ENCODE measurements at places on chromosomes 6 and 20. TPM values are rescaled to one million over a fixed set of nuclear protein-coding genes. Genes with fewer than 3 reads are reported as not detected.

DNA sequence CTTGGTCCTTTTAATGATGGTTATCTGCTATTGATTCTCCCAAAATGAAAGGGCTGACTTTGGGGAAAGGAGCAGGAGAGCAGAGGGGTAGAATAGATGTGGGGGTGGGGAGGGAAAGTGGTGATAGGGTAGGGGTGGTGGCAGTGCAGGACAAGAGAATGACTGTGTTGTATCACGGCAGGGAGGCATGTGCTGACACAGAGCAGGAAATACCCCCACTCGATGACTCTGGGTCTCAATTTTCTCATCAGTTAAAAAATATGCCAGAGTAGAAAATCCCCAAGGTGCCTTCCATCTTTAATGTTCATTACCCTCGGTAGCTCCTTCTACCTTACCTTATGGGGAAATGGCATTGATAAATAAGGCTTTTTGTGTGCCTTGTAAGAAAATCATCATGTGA, 79.0 kb upstream of the ATXN1 start:
- no peak for DNase-seq

GRCh38 chr20:44143936-44144335, 43.1 kb downstream of the JPH2 start:
- DNase-seq, result no peak

Gene PRDM13
- total RNA-seq, result not detected

GRCh38 chr20:57508381-57508780, 16.6 kb downstream of the CTCFL start:
- DNase-seq, result no peak

Gene HEBP2
- total RNA-seq, result 103 TPM

GRCh38 chr6:33693186-33694105, 18.1 kb downstream of the UQCC2 start:
- peak; percentile 64 for DNase-seq

- DNase-seq, result no peak
Measured at GRCh38 chr20:12057778-12058177, 140.1 kb downstream of the BTBD3 start.

Gene KIF6
- total RNA-seq, result 0.16 TPM

Gene SLC26A8
- total RNA-seq, result not detected

GRCh38 chr6:4913705-4914419, 90.0 kb downstream of the RPP40 start:
- DNase-seq, result no peak

DNA sequence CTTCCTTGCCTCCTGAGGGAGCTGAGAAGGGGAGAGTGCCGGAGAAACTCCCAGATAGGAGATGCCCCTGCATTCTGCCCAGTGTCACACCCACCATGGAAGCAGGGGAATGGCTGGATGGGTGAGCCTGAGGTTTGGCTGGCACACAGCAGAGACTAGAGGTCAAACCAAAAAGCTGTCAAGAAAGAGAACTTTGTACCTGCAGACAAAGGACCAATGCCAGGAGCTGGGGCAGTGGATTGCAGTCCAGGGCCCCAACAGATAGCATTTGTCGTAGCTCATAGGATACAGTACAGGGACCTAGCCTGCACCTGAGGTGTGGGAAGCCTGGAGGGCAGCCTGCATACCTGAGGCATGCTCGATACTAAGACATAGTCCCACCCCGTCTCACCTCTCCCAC, 106.1 kb upstream of the GLP1R start:
- DNase-seq, result no peak

- DNase-seq, result no peak
Measured at GRCh38 chr20:19335916-19336315, 123.5 kb downstream of the SLC24A3 start.

- DNase-seq, result no peak
Measured at GRCh38 chr20:6169251-6169650, 46.4 kb upstream of the FERMT1 start.

DNA sequence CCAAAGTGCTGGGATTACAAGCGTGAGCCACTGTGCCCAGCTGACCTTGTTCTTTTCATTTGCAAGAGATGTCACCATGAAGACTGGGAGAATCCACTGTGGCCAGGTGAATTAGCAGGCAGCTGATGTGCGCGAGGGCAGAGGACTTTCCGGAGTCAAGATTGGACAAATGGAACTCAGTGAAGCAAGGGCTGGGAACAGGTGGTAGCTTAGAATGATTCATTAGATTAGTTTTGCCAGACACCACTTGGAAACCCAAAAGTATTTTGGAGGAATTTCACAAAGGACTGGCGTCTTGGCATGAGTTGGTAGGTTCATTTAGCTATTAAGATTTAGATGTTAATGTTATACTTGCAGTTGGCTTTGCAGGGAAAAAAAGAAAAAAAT, 4.7 kb upstream of the AKAP7 start:
- DNase-seq, result no peak

DNA sequence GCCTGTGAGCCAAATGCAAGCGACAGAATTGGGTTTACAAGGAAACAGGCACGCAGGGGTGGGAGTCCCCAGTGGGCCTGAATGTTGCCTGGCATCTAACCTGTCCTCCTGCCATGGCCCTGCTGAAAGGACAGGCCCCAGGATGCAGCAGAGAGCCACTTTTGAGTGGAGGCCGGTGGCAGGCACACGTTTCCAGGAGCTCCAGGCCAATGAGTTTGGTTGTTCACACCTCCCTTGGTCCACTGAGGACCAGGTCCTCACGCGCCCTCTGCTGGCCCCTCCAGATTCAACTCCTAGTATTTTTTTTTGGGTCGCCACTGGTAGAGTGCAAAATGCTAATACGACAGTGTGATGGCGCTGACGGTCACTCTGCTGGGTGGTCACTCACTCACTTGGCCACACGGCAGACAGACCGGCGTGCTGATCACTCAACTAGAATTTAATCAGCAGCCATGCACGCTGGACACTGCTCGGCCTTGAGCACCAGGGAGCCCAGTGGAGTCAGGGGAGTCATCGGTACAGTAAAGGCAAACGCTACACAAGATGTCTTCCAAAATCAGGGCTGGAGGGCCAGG, 81.7 kb upstream of the NFATC2 start:
- no peak for DNase-seq

DNA sequence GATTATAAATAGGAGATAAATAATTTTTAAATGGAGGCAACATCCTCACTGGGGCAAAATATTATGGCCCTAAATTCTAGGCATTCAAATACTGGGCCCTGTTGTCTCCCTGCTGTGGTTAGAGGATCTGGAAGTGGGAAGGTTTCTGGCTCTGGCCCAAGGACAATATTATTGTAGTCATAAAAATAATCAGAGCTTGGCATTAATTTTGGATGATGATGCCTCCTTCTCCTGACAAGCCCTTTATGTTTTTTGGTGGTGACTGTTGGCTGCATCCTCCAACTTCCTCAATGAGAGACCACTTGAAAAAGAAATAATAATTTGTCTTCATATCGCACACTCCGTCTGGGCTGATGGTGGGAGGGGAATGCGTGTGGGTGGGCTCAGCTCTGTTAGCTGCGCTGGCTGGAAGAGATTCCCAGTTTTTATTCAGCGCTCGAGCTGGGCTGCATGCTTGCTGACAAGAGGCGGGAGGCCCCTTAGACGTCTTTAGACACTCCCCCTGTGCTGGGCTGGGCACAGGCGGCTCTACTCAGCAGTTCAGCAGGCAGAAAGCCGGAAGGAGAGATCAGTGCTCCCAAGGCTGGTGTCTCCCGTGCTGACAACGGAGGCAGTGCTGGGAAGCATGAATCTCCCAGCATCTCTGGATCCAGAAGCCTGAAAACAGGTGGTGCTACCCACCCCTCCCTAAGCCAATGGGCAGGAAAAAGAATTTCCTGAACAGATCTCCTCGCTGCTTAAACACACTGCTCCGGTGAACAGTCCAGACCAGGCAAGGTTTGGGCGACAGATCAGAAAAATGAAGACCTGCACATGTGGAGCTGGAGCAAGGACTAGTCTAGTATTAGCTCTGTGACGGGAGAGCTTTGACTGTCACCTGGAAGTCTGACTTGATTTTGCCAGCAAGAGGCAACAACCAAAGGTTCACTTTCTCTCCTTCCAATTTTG, 97.7 kb downstream of the SYCP2 start:
- no peak for DNase-seq

Gene CALHM5
- total RNA-seq, result 2.9 TPM

Gene SGK1
- total RNA-seq, result 28.1 TPM

Gene MATN4
- not detected for total RNA-seq

Gene TFAP2A
- total RNA-seq, result 0.43 TPM

Gene SUMO4
- total RNA-seq, result not detected

Gene KIAA0408
- total RNA-seq, result 3.2 TPM

GRCh38 chr20:61429458-61430227, 177.6 kb downstream of the CDH4 start:
- no peak for DNase-seq

DNA sequence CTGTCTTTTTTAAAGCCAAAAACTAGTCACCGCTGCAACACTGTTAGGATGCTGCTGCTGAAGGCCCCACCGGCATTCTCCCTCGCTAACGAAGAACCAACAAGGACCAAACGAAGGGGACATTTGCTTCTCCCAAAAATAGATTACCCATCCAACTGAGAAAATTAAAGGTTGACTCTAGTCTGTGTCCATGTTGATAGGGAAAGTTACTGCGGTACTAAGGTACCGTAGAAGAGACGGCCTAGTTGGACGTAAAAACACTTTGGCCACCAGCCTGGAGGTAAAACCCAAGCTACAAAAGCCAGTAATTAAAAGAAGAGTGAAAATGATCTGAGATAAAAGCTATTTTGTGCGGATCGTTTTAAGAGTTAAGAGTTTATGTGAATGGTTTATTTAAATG, 11.8 kb upstream of the FOXF2 start:
- no peak for DNase-seq

DNA sequence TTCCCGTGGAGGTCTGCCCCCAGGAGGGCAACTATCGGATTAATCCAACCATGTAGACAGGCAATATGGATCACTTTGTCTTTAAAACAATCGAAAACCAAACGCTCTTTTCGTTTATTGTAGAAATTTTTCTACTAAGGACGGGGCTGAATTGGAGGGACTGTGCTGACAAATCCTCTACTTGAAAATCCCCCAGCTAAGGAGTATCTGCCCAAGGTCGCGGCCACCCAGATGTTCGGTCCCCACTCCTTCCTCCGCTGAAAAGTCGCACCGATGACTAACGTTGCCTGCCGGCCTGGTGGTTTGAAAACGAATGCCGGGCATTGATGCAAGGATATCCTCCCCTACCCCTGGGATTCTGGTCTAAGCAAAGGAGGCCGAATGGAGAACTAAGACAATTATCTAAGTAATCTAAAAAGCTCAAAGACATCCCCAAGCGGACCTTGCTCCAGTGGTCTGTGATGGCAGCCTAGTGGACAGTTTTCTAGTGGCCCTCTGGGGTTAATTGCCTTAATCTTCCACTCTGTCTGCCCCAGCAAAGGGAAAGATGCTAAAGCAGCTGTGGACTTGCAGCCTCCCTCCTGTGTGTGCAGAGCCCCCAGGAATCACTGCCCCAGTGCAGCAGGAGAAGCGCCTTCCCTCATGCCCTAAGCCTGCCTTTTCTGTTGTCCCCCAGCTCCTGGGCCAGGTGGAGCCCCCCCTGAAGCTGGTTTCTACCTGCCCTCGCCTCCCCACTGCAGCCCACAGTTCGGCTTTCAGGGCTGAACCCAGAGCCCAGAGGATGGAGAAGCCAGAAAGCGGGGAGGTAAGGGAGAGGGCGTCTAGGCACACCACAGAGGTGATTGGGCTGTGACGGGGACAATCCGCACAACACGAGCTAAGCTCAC, 3.6 kb upstream of the FOXC1 start:
- no peak for DNase-seq

DNA sequence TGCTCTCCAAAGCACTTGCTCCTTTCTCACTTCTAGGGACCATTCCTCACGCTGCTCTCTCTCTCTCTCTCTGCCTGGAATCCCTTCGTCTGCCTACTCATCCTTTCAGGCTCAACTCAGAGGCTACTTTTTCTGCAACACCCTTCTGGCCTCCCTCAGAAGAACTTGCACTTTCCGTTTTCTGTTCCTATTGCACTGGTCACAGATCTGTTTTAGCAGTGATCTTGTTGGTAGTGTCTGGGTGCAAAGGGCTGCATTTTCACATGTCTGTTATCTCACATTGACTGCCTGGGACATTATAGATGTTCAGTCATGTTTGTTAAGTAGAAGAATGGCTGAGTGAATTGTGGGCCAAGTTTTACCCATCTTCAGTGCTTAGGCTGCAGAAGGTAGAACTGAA, 63.5 kb downstream of the RIN2 start:
- no peak for DNase-seq

GRCh38 chr20:21099751-21100577, 6.2 kb downstream of the LINC00237 start:
- DNase-seq, result peak; percentile 81

DNA sequence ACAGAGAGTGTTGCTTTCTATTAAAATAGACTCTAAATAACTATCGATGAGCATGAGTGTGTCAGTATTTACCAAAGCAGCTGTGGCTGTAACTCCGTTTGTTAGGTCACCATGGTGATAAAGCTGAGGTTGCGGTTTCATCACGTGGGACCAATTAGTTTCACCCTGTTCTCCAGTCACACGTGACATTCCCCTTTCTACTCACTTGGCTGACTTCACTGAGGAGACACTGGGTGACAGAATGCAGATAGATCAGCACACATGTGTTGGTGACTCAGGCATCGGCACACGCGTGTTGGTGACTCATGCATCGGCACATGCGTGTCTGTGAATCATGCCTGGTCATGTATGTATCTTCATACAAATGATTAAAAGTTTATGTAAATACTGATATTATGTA, 285.4 kb downstream of the THBS2 start:
- no peak for DNase-seq

DNA sequence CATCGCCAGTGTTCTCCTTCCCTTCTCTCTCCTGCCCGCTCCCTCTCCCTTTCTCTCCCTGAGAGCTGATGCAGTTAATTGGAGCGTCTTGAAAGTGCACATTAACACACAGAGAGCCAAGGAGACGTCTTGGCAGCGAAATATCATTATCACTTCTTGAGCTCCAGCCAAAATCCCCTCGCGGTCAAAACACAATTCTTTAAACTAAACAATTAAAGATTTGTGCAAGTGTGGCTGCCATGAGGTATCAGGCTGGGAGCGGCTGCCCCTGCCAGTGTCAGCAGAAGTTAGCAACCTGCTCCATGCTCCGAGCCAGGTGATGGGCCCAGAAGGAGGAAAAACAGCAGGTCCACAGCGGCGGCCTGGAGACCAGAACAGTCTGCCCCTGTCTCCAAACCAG, 100.9 kb upstream of the FOXP4 start:
- DNase-seq, result no peak

Gene TFAP2B
- 0.03 TPM for total RNA-seq

Gene FOXA2
- not detected for total RNA-seq

Gene NKAPL
- 7.4 TPM for total RNA-seq

DNA sequence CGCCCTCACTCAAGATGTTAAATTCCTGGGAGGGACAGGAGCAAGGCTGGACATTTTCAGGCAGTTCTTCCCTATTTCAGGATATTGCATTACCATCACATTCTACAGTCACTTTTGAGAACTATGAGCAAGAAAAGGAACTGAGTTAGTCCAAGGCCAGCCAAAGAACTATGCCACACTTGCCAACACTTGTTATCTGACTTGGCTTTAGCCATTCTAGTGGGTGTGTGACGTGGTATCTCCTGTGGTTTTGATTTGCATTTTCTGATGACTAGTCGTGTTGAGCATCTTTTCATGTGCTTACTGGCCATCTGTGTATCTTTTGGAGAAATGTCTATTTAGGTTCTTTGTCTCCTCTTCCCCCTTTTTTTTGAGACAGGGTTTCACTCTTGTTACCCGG, 12.0 kb downstream of the XRN2 start:
- no peak for DNase-seq

Gene COL19A1
- 1.2 TPM for total RNA-seq

Gene RAMACL
- 0.43 TPM for total RNA-seq

- DNase-seq, result no peak
Measured at GRCh38 chr6:14619419-14619781, 501.8 kb downstream of the CD83 start.

Measured in Right ventricle myocardium inferior (tissue), 1 donor.